ENCODE measurements at places on chromosomes 7 and 10.

DNA sequence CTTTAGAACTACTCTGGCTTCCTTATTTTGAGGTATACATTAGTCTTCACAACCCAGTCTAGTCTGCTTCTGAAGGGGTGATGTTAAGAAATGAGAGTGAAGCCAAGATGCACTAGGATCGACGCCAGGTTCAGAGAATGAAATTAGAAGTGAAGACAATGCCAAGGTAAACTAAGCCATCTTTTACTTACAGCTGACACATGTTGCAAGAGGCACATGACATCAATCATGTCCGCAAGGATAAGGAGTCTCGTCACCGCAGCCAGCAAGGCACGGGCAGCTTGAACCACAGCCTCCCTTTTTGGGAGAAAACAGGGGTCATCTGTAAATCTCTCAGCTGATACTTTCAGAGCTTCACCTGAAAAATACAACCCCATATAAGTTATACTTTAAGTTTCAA, 156.7 kb downstream of the CTNNA3 start:
- DNase-seq = no peak

DNA sequence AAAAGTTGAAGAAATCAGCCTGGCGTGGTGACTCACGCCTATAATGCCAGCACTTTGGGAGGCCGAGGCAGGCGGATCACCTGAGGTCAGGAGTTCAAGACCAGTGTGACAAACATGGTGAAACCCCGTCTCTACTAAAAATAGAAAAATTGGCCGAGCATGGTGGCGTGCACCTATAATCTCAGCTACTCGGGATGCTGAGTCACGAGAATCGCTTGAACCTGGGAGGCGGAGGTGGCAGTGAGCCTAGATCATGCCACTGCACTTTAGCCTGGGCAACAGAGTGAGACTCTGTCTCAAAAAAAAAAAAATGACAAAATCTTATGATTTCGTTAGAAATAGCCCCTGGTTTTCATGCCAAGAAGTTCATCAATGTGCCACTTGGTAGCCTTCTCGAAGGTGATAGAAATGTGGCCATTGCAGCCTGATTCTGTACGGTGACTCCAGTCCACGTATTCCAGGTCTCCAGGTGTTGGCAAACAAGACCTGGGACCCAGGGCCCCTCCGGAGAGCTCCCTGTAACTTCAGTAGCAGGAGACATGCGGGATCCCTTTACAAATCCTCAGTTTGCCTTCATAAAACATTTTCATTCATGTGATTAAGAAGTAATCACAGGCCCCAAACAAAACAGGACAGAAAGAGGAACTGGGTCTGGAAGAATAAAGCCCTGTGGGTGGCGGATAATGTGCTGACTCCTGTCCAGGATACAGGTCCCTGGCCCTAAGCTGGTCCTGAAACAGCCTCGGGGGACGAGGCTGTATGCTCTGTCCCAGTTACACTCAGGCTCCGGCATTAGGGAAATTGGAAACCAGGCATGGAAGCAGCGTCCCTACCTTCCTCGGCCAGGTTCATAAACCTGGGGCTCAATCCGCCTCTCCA, 207.3 kb upstream of the SH2B2 start:
- no peak for DNase-seq

DNA sequence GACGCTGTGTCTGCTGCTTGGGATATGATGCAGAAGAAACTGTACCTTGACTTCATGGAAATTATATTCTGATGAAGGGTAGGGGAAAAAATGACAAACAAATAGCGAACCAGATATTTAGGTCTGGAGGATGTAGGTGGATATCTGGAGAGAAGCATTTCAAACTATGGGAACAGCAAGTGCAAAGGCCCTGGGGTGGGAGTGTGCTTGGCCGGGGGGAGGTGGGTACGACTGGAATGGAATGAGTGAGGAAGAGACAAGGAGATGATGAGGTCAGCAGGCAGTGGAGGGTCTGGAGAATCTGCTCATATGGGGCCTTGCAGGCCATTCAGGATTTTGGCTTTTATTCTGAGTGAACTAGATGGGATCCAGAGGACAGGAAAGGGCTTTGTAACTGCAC, 65.2 kb downstream of the TLL2 start:
- DNase-seq = no peak

DNA sequence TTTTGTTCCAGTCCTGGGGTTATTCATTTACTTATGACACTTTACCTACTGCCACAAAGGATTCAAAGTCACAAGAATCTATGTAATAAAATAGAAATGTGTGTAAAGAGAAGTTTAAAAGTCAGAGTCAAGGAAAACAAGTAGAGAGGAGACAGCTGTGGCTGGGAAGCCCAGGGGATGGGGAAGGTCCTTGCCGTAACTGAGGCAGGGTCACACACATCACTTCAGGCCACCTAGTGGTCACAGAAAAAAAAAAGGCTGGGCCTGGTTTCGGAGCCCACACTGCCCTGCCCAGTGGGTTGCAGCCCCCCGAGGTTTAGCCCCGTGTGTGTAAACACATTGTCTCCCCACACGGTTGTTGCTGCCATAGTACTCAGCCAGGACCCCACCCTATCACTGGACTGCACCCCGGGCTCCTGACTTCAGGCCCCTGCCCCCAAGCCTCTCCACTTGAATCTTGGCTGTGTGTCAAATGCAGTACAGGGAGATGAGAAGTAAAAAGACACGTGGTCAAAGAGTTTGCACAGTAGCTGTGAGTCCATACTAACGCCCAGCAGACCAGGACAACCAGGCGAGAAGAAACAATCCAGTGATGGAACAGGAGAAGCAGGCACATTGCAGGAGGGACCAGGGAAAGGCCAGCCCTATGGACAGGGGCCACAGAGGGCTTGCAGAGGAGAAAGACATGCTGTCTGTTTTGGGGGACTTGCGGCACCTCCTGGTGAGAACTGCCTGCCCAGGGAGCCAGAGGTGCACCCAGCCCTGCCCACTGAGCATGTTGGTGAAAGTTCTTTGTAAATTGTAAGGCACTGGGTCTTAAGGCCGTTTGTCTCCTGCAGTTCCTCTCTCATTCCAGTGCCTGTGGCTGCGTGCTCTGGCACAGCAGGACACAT, 91.4 kb upstream of the MACROH2A2 start:
- no peak for DNase-seq

- no peak for DNase-seq
These were observed 246.2 kb downstream of the MAD1L1 start for GRCh38 chr7:1986366-1987083.

DNA sequence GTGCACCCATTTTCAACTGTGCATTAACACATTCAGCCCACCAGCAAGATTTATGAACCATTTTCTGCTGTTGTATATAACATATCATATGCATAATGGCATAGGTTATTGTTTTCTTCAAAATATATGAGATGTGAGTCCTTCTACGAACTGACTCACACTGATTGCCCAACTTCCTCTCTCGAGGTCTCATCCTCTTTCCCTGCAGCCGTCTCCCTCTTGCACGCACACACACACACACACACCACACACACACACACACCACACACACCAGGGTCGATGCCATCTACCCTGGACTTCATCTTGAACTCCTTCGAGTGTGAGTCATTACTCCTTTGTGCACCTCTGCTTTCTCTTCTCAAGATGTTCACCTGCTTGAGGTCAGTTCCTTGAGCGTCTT, 36.7 kb downstream of the EGFR start:
- DNase-seq = no peak
